ENCODE measurements at places on chromosomes 4 and X. TPM values are rescaled to one million over a fixed set of nuclear protein-coding genes. Genes with fewer than 3 reads are reported as not detected.

GRCh38 chr4:181688432-181688831 is 554.8 kb upstream of the TENM3 start:
- no peaks in the 10 kb centered on the region for H3K36me3 ChIP-seq
- no peaks in the 10 kb centered on the region for H3K4me1 ChIP-seq
- no peak for DNase-seq
- no peaks in the 10 kb centered on the region for H3K27me3 ChIP-seq
- H3K27ac ChIP-seq: no peak overlapping the region
- no peak overlapping the region for H3K4me3 ChIP-seq

DNA sequence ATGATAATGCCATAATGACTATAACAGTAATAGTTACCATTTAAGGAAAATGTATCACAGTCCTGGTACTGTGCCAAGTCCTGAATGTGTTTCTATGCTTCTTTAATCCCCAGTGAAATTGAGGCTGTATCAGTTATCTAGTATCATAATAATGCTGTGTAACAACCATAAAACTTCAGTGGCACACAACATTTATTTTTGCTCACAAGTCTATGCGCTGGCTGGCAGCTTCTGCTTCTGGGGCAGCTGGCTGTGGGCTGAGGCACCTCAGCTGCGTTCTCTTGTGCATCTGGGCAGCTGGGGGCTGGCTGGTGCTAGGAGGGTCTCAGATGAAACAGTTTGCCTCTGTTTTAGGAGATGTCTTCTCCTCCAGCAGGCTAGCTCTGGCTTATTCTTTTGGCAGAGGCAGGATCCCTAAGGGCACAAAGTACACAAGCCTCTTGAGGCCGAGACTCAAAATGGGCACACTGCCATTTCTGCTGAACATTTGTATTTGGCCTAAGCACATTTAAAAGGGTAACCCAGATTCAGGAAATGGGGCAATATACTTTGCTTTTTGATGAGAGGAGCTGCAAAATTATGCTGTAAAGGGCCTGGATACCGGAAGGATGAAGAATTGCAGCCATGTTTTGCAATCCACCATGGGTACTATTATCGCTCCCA is 62.6 kb upstream of the DHX15 start:
- H3K27me3 ChIP-seq: no peaks in the 10 kb centered on the region
- no peaks in the 10 kb centered on the region for H3K4me1 ChIP-seq
- no peaks in the 10 kb centered on the region for H3K36me3 ChIP-seq
- no peak for DNase-seq

DNA sequence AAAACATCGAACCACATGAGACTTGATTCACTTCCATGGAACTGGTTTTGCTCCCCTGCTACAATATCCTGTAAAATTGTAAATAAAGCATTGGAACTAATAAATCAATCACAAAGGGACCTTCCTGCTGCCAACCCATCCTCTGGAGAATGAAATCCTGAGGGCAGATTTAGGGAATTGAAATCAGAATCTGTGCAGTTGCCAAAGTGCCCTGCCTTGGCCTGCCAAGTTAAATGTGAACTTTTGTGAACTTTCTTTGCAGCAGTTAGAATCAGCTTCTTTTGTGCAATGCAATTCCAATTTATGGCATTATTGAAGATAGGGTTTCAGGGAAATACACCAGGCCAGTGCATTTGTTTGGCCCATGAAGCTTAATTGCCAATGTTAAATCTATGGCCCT is 263.1 kb downstream of the PTTG2 start:
- no peak for DNase-seq
- no peaks in the 10 kb centered on the region for H3K27me3 ChIP-seq
- peaks cover 10% of the 10 kb centered on the region for H3K4me1 ChIP-seq
- no peaks in the 10 kb centered on the region for H3K36me3 ChIP-seq
- H3K27ac ChIP-seq: no peak overlapping the region

- DNase-seq: no peak
- no peak overlapping the region for H3K27ac ChIP-seq
- H3K4me3 ChIP-seq: no peak overlapping the region
- no peaks in the 10 kb centered on the region for H3K4me1 ChIP-seq
- H3K27me3 ChIP-seq: no peaks in the 10 kb centered on the region
These were observed 62.2 kb upstream of the GPM6A start for GRCh38 chr4:175874306-175874705.

DNA sequence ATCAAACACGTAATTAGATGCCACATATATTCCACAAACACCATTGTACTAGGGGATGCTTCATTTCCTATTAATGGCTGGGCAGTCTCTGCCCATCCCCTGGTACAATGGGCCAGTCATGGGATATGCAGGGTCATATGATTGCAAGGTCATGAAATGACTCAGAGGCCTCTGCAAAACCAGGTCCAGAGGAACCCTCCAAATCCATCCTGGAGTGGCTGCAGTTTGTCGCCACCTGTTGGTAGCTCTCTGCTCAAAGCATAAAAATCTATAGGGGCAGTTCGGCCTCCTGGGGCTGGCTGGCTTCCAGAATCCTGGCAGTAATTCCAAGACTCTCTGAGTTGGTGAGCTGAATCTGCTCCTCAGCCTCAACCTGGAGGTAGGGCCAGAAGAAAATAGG is 22.9 kb upstream of the PUDP start:
- H3K4me1 ChIP-seq: no peaks in the 10 kb centered on the region
- no peaks in the 10 kb centered on the region for H3K27me3 ChIP-seq
- DNase-seq: no peak
- no peaks in the 10 kb centered on the region for H3K36me3 ChIP-seq

DNA sequence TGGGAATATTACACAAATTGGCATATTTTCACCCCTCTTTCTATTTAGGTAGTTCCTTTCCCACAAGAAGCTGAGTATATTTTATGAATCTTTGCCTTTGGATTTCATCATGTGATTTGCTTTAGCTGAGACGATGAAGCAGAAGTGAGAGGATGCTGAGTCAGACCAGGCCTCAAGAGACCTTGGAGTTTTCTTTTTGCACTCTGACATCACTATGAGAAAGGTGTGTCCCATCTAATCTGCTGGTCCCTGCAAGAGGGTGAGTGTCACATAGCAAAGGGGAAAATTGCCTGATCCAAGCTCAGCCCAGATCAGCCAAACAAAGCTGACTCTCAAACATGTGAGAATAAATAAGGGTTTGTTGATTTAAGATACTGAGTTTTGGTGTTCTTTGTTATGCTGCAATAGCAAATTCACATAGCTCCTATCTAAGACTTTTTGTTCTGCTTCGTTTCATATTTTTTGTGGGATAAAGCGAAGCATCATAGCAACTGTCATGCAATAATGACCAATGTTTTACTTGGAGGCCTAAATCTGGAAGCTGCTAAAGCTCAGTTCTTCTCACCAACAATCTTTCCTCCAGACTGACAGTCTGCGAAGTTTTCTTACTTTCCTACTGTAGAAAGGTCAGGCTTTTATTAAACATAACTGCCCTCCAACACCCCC is 176.9 kb downstream of the PDHA2 start:
- no peak overlapping the region for H3K4me3 ChIP-seq
- H3K36me3 ChIP-seq: no peaks in the 10 kb centered on the region
- H3K4me1 ChIP-seq: no peaks in the 10 kb centered on the region

DNA sequence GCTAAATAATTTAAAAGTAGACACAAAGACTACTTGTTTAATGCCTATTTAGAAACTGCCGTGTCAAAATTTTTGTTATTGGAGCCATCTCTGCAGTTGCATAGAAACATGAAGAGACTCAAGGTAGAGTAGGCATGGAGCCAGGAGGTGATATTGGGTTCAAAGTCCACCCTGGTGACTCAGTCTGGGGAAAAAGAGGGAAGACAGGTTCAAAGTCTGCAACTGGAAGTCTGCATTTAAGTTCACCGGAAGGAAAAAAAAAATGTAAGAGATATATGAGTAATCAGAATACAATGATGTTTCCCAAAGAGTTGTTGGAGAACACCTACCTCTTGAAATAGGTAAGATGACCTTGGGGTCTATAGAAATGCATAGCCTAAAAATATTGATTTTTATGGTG is 67.4 kb upstream of the QRFPR start:
- H3K4me3 ChIP-seq: no peak overlapping the region
- H3K36me3 ChIP-seq: no peaks in the 10 kb centered on the region
- DNase-seq: no peak
- H3K27ac ChIP-seq: no peak overlapping the region

- H3K27ac ChIP-seq: peak overlapping the region; percentile 19
- H3K4me1 ChIP-seq: peaks cover 3% of the 10 kb centered on the region
- no peak for DNase-seq
- no peaks in the 10 kb centered on the region for H3K36me3 ChIP-seq
These were observed 1.6 kb upstream of the IDUA start for GRCh38 chr4:985123-985830.

GRCh38 chrX:118259213-118259612 is 86.7 kb upstream of the WDR44 start:
- H3K36me3 ChIP-seq: no peaks in the 10 kb centered on the region
- no peaks in the 10 kb centered on the region for H3K4me1 ChIP-seq
- H3K27ac ChIP-seq: no peak overlapping the region
- H3K4me3 ChIP-seq: no peak overlapping the region

DNA sequence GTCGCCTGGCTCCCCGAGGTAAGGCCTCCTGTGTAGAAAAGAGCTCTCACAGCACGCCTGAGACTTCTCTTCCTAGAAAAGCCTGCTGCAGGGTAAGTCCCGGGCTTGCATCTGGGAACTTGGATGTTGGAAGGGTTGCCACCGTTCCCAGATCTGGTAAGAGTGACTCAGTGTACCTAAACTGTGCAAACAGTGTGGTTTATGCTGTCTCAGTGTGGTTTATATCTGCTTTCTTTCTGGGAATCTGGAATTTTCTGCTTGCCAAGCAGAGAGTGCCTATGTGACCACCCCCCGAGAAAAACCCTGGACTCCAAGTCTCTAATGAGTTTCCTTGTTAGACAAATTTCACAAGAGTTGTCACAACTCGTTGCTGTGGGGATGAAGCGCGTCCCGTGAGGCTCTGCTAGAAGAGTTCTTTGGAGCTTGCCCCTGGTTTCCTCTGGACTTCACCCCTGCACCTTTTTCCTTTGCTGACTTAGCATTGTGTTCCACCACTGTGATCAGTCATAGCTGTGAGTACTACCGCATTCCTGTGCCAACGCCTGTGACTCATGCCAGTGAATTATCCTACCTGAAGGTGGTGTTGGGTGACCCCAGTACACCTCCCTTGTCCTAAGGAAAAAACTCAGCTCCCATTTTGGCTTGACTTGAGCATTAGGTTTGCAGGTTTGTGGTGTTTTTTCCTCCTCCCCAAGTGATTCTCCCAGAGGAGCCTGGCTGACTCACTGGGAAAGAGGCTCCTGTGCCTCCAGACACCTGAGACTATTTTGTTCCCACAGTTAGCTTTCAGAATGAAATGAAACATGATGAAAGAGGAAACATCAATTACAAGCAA is 14.5 kb downstream of the SLC2A9 start:
- no peaks in the 10 kb centered on the region for H3K36me3 ChIP-seq
- no peaks in the 10 kb centered on the region for H3K27me3 ChIP-seq
- no peak overlapping the region for H3K4me3 ChIP-seq
- peak overlapping the region; percentile 75 for H3K27ac ChIP-seq
- peaks cover 9% of the 10 kb centered on the region for H3K4me1 ChIP-seq

GRCh38 chr4:135371137-135371536 is 1169.5 kb upstream of the PABPC4L start:
- H3K27me3 ChIP-seq: no peaks in the 10 kb centered on the region
- no peaks in the 10 kb centered on the region for H3K36me3 ChIP-seq
- H3K4me3 ChIP-seq: no peak overlapping the region
- H3K4me1 ChIP-seq: no peaks in the 10 kb centered on the region
- H3K27ac ChIP-seq: no peak overlapping the region

GRCh38 chrX:132216806-132217202 is 2.4 kb downstream of the RAP2C start:
- no peaks in the 10 kb centered on the region for H3K4me1 ChIP-seq
- H3K27me3 ChIP-seq: peaks cover 9% of the 10 kb centered on the region
- DNase-seq: no peak
- no peaks in the 10 kb centered on the region for H3K36me3 ChIP-seq
- peak overlapping the region; percentile 98 for H3K27ac ChIP-seq

DNA sequence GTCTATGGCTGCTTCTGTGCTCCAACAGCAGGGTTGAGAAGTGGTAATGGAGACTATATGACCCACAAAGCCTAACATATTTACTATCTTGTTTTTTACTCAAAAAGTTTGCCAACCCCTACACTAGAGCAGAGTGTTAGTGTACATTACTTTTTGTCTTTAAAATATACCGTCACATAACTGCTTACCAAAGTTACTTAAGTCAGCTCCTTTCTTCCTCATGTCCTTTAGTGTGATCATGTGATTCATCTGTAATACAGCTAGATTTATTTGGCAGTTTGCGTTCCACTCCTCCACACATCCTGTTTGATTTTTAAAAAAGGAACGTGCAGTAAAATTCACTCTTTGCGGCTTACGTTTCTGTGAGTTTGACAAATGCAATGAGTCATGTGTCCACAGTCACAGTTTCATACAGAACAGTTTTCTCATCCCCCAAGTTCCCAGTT is 162.4 kb upstream of the GPRIN3 start:
- no peak overlapping the region for H3K4me3 ChIP-seq
- no peaks in the 10 kb centered on the region for H3K4me1 ChIP-seq
- H3K27me3 ChIP-seq: no peaks in the 10 kb centered on the region
- no peaks in the 10 kb centered on the region for H3K36me3 ChIP-seq
- DNase-seq: no peak

DNA sequence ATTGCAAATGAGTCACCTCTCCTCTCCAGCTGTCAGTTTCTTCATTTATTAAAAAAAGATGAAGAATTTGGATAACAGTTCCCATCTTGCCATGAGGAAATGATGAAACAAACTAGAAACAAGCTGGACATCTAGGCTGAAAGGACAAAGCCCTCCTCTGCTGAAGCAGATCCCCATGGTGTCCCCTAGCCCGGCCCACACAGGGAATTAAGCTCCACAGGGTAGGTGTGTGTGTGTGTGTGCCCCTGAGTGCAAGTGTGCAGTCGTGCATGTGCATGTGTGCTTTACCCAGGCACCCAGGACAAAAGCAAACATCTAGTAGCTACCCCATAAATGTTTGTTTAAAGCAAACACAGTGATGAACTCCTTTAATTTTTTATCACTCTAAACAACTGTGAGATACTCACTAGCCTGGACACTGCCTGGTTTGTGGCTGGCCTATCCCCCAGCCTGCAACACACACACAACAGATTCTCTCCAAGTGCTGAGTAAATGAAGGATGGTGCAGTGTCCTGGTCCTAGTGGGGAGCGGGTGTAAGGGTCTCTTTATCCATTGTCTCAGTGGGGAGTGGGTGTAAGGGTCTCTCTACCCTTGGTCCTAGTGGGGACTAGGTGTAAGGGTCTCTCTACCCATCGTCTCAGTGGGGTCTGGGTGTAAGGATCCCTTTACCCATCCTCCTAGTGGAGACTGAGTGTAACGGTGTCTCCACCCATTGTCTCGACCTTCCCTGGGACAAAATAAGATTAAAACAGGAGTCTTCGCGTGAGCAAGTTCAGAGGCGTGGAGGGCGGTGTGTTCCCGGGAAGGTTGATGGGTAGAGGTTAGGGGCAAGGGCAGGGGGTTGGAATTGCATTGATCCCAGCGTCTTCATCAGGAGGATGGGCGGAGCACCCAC is 688 bp upstream of the EVC start:
- no peaks in the 10 kb centered on the region for H3K27me3 ChIP-seq
- H3K4me3 ChIP-seq: peak overlapping the region; percentile 85
- H3K36me3 ChIP-seq: no peaks in the 10 kb centered on the region
- DNase-seq: no peak

Gene PCSK1N
- total RNA-seq: 2.2 TPM

Gene ADGRL3
- total RNA-seq: 4.2 TPM

Gene AFF2
- 41.0 TPM for total RNA-seq

Gene GDI1
- 94.0 TPM for total RNA-seq

Gene MAOA
- 124 TPM for total RNA-seq

Gene ARHGAP36
- 0.32 TPM for total RNA-seq

Gene NAP1L2
- 5.3 TPM for total RNA-seq

Gene MAML3
- total RNA-seq: 16.8 TPM

Gene HHIP
- total RNA-seq: 0.48 TPM

Gene RASGEF1B
- 45.8 TPM for total RNA-seq

Gene PAGE2
- total RNA-seq: not detected

Gene DMP1
- not detected for total RNA-seq

Gene GPR173
- total RNA-seq: 0.96 TPM
